ENCODE measurements at places on chromosomes 4 and X.

DNA sequence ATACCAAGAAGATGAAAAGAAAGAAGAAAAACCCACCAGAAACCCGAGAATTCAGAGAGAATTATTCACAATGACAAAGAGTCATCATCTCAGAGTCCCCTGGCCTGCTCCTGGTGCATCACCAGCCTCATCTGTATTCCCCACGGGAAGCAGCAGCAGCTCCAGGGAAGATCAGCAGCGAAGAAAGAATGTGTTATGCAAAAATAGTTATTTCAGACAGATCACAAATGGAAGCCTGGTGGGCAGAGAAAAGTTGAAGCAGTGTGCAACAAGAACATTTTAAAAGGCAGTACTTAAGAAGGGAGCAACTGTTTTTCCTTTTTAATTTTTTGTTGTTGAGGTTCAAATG lies 189.2 kb downstream of the PPP3CA start:
- peak; percentile 14 for DNase-seq
- no peaks in the 10 kb centered on the region for H3K36me3 ChIP-seq
- peak overlapping the region; percentile 96 for H3K27ac ChIP-seq
- no peaks in the 10 kb centered on the region for H3K27me3 ChIP-seq
- H3K4me3 ChIP-seq = no peak overlapping the region

- H3K27ac ChIP-seq = no peak overlapping the region
- no peak overlapping the region for H3K4me3 ChIP-seq
- H3K36me3 ChIP-seq = no peaks in the 10 kb centered on the region
Measured at GRCh38 chr4:111652236-111652635, 493.0 kb upstream of the FAM241A start.

GRCh38 chrX:43817444-43817843 lies 64.8 kb downstream of the MAOB start:
- H3K36me3 ChIP-seq = no peaks in the 10 kb centered on the region
- peaks cover 58% of the 10 kb centered on the region for H3K27me3 ChIP-seq
- DNase-seq = no peak
- no peak overlapping the region for H3K4me3 ChIP-seq

GRCh38 chr4:54712206-54712605 lies 54.4 kb downstream of the KIT start:
- H3K4me1 ChIP-seq = no peaks in the 10 kb centered on the region
- H3K27me3 ChIP-seq = no peaks in the 10 kb centered on the region
- no peak overlapping the region for H3K27ac ChIP-seq
- H3K36me3 ChIP-seq = no peaks in the 10 kb centered on the region
- no peak for DNase-seq
- H3K4me3 ChIP-seq = no peak overlapping the region

DNA sequence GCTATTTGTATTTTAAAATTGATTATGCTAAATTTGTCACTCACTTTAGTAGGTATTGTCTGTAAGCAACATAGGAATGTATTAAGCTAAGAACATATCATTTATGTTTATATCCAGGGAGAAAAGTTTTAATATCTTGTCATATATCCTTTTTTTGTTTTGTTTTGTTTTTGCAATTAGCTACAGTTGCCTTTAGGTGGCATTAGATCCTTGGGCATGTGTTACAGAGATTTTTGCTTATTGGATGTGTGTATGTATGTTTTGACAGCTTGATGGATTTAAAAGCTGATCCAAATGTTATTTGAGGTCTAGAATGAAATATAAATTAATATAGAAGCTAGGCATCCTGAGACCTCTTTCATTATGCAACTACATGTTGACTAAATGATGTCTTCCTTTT lies 36.1 kb upstream of the OTUD4 start:
- H3K27ac ChIP-seq = no peak overlapping the region
- H3K27me3 ChIP-seq = no peaks in the 10 kb centered on the region
- no peaks in the 10 kb centered on the region for H3K4me1 ChIP-seq
- no peak overlapping the region for H3K4me3 ChIP-seq
- no peaks in the 10 kb centered on the region for H3K36me3 ChIP-seq

DNA sequence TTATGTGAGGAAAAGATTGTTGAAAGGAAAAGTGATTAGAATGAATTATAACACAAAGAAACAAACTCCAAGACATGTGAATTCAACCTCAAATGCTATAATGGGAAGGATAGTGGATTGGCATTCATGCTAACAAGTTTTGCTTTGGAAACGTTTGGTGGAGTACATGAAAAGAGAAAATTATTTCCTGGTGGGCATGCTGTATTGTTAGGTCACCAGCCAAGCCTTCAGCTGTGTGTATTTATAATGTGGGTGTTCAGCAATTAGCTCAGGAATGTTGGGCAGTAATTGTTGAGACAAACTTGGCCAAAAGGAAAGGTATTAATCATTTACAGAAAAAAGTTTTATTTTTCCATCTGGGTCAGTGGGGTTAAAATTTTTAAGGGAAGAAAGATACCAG lies 198.9 kb upstream of the ARSJ start:
- DNase-seq = no peak
- H3K4me3 ChIP-seq = no peak overlapping the region
- H3K36me3 ChIP-seq = peaks cover 6% of the 10 kb centered on the region
- H3K27ac ChIP-seq = no peak overlapping the region

- H3K4me3 ChIP-seq = no peak overlapping the region
- H3K36me3 ChIP-seq = no peaks in the 10 kb centered on the region
- H3K27me3 ChIP-seq = no peaks in the 10 kb centered on the region
- peaks cover 7% of the 10 kb centered on the region for H3K4me1 ChIP-seq
- DNase-seq = no peak
- no peak overlapping the region for H3K27ac ChIP-seq
Measured at GRCh38 chr4:153933915-153934687, 145.2 kb upstream of the SFRP2 start.

DNA sequence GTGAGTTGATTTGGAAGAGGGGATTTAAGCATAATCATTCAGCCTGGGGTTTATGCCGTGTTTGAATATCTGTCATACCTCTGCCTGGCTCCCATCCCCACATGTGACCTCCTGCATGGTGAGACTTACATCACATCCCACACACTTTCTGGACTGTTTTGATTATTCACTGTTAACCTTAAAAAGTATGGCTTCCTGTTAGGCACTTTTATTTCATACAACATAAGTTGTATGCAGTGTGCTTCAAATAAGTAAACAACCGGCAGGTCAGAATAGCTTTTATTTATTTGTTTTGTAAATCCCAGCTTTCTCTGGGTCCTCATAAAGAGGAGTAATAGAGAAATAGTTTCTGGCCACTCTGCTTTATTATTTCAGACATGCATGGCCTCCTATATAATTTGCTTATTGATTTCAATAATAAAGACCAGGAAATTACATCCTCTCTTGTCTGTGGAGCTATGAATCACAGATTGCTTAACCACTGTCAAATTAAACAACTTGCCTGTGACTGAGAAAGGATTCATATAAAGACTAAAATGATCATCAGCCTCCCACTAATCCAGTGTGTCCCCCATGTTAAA lies 376.8 kb upstream of the ZFP42 start:
- peak overlapping the region; percentile 57 for H3K27ac ChIP-seq
- peak; percentile 41 for DNase-seq
- no peaks in the 10 kb centered on the region for H3K36me3 ChIP-seq
- no peak overlapping the region for H3K4me3 ChIP-seq
- H3K4me1 ChIP-seq = peaks cover 11% of the 10 kb centered on the region
- H3K27me3 ChIP-seq = no peaks in the 10 kb centered on the region

GRCh38 chr4:139851639-139852038 lies 186.0 kb downstream of the MGST2 start:
- H3K4me1 ChIP-seq = peaks cover 5% of the 10 kb centered on the region
- DNase-seq = no peak
- H3K27me3 ChIP-seq = no peaks in the 10 kb centered on the region
- no peak overlapping the region for H3K4me3 ChIP-seq
- H3K27ac ChIP-seq = no peak overlapping the region
